ENCODE measurements at places on chromosomes 5 and 9.
A peak's percentile ranks its signal among the peaks of the same experiment; 100 is the strongest.

DNA sequence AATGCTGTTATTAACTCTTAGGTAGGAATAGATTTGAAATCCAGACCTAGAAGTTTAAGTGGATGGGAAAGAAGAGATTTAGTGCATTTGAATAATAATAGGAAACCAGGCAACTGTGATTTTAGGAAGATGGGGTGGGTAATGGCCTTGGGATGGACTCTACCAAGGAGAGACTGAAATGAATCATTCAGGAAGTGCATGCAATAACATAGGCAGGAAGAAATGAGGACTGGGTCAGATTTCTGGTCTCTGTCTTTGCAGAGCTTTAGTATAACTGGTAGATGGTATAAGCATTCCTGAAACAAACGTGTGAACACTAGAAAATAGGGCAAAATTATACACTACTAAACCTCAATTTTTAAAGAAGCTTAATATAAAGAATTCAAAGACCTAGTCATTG is 274.4 kb upstream of the CLINT1 start:
- no peak for DNase-seq
- H3K27ac ChIP-seq = no peak overlapping the region
- H3K36me3 ChIP-seq = no peaks in the 10 kb centered on the region
- no peaks in the 10 kb centered on the region for H3K4me1 ChIP-seq
- no peak overlapping the region for H3K4me3 ChIP-seq

DNA sequence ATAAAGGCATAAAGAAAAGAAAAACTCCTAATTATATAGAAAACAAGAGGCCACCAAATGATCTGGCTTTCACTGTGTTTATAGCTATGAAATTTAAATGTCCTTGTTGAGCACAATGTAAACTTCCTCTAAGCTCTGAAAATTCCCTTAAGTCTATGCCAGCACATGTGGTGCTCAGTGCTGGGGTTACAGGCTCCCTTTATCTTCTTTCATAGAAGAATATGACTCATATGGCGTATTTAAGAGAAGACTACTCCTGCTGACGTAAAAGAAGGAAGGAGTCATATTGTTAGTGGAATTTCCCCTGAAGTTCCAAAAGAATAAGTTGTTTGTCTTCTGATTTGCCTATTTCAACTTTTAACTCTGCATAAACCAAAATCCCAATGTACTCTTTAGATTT is 30.4 kb downstream of the RNF145 start:
- H3K27me3 ChIP-seq = no peaks in the 10 kb centered on the region
- H3K36me3 ChIP-seq = peaks cover 41% of the 10 kb centered on the region
- peaks cover 52% of the 10 kb centered on the region for H3K4me1 ChIP-seq
- no peak overlapping the region for H3K4me3 ChIP-seq
- H3K27ac ChIP-seq = peak overlapping the region; percentile 23

GRCh38 chr5:68456756-68457217 is 241.2 kb downstream of the PIK3R1 start:
- H3K36me3 ChIP-seq = no peaks in the 10 kb centered on the region
- no peak for DNase-seq
- H3K4me1 ChIP-seq = peaks cover 18% of the 10 kb centered on the region
- H3K4me3 ChIP-seq = no peak overlapping the region
- no peak overlapping the region for H3K27ac ChIP-seq

DNA sequence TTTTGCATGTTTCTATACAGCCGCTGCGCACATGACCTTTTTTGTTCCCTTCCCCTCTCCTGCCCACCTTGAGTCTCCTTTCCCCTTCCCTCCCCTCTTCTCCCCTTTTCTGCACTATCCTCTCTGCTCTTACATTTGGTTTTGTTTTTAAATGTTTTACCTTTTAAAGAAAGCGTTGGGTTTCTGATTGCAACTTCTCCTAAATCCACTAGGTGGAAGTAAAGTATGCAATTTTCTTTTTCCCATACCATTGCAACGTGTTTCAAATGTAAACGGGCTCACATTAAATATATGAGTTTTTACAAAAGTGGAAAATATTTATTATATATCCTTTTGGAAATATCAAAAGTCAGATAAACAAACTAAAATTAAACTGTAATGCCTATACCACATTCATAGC is 500.9 kb downstream of the DIRAS2 start:
- no peak for DNase-seq
- H3K36me3 ChIP-seq = no peaks in the 10 kb centered on the region
- H3K27ac ChIP-seq = no peak overlapping the region
- H3K27me3 ChIP-seq = peaks cover 33% of the 10 kb centered on the region

DNA sequence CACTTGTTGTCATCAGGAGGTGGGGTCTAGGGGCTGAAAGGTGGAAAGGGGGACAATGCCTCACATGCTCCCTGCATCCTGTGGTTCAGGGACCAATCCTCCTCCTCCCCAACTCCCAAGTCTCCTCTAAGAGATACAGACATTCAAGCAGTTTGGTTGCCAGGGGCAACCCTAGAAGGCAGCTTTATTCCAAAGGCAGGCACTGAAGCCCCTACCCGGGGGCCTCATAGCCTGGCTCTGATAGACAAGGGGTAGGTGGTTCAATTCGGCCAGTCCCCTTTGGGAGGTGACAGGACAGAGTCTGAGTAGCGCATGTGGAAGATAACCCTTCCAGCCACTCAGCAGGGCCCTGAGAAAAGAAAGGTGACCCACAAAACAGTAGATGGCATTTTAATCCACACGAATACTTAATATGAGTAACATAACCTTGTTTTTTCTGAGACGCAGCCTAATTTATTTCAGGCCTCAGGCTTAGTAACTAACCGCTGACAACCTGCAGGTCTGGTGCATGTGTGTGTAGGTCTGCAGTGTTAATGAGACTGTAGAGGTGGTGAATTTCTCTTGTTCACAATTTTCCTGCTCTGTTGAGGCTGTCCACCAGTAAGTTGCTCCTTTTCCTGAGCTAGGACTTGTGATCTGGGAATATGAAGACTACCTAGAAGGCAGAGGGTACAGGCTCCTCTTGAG is 31.3 kb upstream of the HSPA9 start:
- H3K27ac ChIP-seq = no peak overlapping the region
- no peaks in the 10 kb centered on the region for H3K36me3 ChIP-seq
- peaks cover 30% of the 10 kb centered on the region for H3K27me3 ChIP-seq
- no peak for DNase-seq

DNA sequence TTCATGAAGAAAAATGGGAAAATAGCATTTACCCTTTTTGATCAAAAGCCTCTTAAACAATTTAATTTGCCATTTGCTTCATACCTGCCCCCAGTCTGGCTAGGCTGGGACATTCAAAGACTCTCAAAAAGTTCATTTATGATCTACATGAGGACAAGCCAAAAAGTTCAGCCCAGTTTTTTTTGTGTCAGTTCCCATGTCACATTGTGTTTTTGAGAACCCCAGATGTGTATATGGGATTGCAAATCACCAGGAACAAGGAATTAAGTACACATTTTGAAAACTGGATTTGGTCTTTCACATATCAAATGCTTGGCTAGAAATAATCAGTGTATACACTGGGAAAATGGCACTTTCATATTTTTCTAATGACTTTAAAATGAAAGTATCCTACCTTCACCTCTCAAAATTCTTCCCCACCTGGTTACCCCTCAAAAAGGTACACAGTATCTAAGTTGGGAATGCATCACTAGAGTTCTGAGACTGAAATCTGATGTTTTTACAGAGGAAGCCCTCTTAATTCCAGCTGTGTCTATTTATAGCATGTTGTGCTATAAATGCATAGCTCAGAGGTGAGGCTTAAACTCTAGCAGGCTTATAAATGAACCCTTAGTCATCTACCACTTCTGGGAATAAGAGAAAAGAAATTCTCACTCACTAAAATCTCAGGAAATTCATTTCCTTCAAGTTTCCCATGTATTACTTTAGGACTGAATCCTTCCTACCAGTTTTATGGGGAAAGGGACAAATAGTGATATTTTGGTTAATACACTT is 9.3 kb downstream of the STOM start:
- H3K27ac ChIP-seq = no peak overlapping the region
- no peak overlapping the region for H3K4me3 ChIP-seq
- no peak for DNase-seq
- peaks cover 31% of the 10 kb centered on the region for H3K4me1 ChIP-seq

- peak overlapping the region; percentile 83 for H3K27ac ChIP-seq
- no peaks in the 10 kb centered on the region for H3K27me3 ChIP-seq
- H3K4me3 ChIP-seq = peak overlapping the region; percentile 89
- no peaks in the 10 kb centered on the region for H3K36me3 ChIP-seq
Observed at GRCh38 chr9:93133681-93134014, 403 bp downstream of the NINJ1 start.

GRCh38 chr9:86660146-86660943 is 287.0 kb downstream of the GAS1 start:
- H3K4me3 ChIP-seq = no peak overlapping the region
- H3K27me3 ChIP-seq = no peaks in the 10 kb centered on the region
- no peak for DNase-seq
- no peaks in the 10 kb centered on the region for H3K36me3 ChIP-seq
- H3K4me1 ChIP-seq = peaks cover 5% of the 10 kb centered on the region

DNA sequence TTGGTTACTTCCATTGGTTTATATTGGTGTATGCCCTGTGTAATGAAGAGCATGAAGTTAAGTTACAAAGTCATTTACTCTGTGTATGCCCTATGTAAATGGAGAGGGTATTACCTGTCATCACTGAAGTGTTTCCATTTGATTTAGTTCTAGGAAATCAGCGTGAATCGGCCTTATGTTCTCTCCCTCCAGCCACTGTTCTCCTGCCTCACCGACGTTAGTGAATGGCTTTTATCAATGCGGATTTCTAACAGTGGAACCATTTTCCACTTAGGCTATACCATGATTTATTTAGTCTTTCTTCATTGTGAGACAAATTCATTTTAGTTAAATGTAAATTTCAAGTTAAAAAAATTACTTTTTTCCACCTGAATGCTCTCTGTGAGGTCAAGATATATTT is 327.0 kb upstream of the ADCY2 start:
- H3K4me1 ChIP-seq = no peaks in the 10 kb centered on the region
- H3K27me3 ChIP-seq = no peaks in the 10 kb centered on the region
- no peaks in the 10 kb centered on the region for H3K36me3 ChIP-seq
- no peak for DNase-seq
- H3K4me3 ChIP-seq = no peak overlapping the region
- H3K27ac ChIP-seq = no peak overlapping the region

DNA sequence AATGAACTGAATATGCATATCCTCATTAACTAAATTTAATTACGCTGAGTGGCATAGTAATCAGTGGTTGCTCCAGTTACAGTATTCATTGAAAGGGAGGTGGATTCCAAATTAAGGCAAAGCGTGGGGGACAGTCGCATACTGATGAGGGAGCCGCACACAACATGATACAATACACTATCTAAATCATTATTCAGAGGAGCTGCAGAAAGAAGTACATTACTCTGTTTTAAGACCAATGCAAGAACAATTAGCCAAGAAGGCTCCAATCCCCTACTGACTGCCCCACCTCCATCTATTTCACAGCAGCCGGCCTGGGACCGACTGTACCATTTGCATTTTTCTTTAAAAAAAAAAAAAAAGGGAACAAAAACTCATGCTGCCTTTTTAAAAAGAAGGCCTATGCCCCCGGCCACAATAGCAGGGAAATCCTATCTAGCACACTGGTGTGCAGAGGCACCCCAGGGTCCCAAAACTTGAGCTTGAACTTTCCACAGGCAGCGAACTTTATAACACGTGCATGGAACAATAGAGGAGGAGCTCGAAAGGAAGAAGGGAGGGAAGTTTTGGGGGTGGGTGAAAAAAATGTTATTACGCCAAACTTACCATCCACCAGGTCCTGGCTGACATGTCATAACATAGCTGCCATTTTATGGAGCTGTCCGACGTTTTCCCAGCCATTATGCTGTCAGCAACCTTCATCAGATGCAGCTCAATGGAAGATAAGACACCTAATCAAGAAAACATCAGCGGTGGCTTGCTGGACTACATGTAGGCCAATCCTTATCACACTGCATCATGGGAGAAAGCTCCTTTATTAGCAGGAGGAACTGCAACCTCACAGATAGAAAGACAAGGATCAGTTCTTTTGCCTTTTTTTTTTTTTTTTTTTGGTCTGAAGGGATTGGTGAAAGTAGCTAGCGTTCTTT is 161.6 kb downstream of the ZDHHC21 start:
- no peak overlapping the region for H3K4me3 ChIP-seq
- no peak overlapping the region for H3K27ac ChIP-seq
- H3K4me1 ChIP-seq = no peaks in the 10 kb centered on the region
- no peak for DNase-seq
- no peaks in the 10 kb centered on the region for H3K36me3 ChIP-seq

- H3K27ac ChIP-seq = no peak overlapping the region
- no peaks in the 10 kb centered on the region for H3K4me1 ChIP-seq
- H3K27me3 ChIP-seq = no peaks in the 10 kb centered on the region
- no peak for DNase-seq
Observed at GRCh38 chr9:134212809-134213507, 48.6 kb upstream of the RNU6ATAC start.

DNA sequence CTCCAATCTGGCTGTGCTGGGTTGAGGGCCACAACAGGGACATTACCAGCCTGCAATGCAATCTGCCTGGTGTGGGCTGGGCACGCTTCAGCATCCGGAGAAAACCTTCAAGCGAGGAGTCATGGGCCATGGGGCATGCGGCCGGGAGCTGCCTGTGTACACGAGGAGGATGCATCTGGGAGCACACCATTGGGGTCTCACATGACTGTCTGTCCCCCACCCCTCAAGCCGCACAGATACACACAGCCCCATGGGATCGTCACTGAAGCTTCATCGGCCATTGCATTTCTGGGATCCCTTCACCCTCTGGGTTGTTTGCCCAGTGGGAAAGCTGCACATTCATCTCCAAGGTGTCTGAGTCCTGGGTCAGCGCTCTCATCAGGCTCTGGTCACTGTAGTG is 9.9 kb downstream of the LCN1 start:
- no peaks in the 10 kb centered on the region for H3K36me3 ChIP-seq
- no peak for DNase-seq
- H3K27ac ChIP-seq = no peak overlapping the region
- no peak overlapping the region for H3K4me3 ChIP-seq
- peaks cover 4% of the 10 kb centered on the region for H3K27me3 ChIP-seq

GRCh38 chr5:158841481-158842276 is 258.0 kb downstream of the EBF1 start:
- peaks cover 8% of the 10 kb centered on the region for H3K27me3 ChIP-seq
- no peak overlapping the region for H3K4me3 ChIP-seq
- no peaks in the 10 kb centered on the region for H3K4me1 ChIP-seq

GRCh38 chr9:68741234-68741633 is 36.2 kb downstream of the PIP5K1B start:
- DNase-seq = no peak
- peaks cover 4% of the 10 kb centered on the region for H3K4me1 ChIP-seq
- H3K4me3 ChIP-seq = no peak overlapping the region
- no peaks in the 10 kb centered on the region for H3K36me3 ChIP-seq
- H3K27me3 ChIP-seq = no peaks in the 10 kb centered on the region

DNA sequence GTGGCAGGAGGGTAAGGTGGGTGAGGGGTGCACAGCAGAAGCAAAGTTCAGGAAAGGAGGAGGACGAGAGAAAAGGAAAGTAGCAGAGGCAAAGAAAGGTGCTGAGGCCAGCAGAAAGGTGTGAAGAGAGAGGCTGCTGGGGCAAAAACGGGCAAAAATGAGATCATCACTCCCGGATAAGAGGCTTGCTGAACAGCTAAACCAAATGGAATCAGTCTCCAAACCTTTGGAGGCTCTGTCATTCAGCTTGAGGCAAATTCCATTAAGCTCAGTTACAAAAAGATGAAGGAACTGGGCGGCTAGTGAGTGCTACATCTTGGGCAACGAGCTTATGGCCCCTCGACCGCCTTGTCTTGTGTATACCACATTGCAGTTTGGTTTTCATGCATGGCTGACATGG is 136.4 kb downstream of the FSTL4 start:
- DNase-seq = no peak
- H3K4me3 ChIP-seq = no peak overlapping the region
- H3K4me1 ChIP-seq = peaks cover 3% of the 10 kb centered on the region
- no peaks in the 10 kb centered on the region for H3K36me3 ChIP-seq
- H3K27ac ChIP-seq = no peak overlapping the region

Measured in T-helper 2 cell treated with Interferon-gamma antibody and Interleukin-4, amounts not matched to agents 5 μg/mL and 100 μg/mL, for 36 hours (primary cell).